EH (cell line): ENCODE measurements at places on chromosomes 16 and 17.
A peak's percentile ranks its signal among the peaks of the same experiment; 100 is the strongest.

- DNase-seq: no peak
Observed at GRCh38 chr17:61755668-61756067, 107.7 kb downstream of the BRIP1 start.

- DNase-seq: no peak
Observed at GRCh38 chr17:18241229-18241871, 15.9 kb downstream of the LLGL1 start.

- DNase-seq: no peak
Observed at GRCh38 chr17:7228920-7229319, 5.4 kb downstream of the DVL2 start.

GRCh38 chr17:62581764-62582163 lies 45.7 kb upstream of the MRC2 start:
- DNase-seq: peak; percentile 52

- DNase-seq: no peak
Observed at GRCh38 chr16:5758281-5758680, 660.7 kb upstream of the EEF2KMT start.

- DNase-seq: no peak
Observed at GRCh38 chr17:11369575-11369974, 128.6 kb downstream of the SHISA6 start.

GRCh38 chr16:50699326-50700159 lies 6.1 kb downstream of the NOD2 start:
- DNase-seq: no peak

GRCh38 chr17:38674014-38674748 lies 576 bp downstream of the EPOP start:
- no peak for DNase-seq

- no peak for DNase-seq
Observed at GRCh38 chr17:80045703-80046102, 9.3 kb downstream of the CCDC40 start.

DNA sequence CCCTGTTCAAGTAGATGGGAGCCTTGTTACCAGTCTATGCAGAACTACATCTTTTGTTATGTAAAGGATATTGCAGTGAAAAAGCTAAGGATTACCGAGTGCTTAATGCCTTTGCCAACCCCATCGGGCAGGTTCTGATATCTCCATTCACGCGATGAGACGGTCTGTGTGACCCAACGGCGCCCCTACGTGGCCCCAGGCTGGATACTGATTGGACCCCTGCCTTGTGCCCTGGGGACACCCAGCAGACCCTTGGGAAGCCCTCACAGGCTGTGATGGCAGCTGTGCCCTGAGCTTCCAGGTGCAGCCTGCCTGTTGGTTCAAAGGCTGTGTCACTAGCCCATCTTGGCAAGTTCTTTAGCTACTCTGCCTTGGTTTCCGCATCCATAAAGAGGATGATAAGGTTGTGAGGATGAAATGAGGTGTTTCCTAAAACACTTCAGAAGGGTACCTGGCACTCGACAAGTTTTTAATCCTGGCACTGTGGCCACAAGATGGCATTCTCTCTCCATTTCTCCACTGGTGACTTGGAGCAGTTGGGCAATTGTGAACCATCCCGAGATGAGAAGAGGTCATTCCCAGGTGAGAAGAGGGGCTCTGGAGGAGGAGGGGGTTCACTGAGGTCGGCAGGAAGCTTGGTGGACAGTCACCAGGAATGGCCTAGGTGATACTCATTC lies 33.6 kb downstream of the HAPSTR1 start:
- no peak for DNase-seq

DNA sequence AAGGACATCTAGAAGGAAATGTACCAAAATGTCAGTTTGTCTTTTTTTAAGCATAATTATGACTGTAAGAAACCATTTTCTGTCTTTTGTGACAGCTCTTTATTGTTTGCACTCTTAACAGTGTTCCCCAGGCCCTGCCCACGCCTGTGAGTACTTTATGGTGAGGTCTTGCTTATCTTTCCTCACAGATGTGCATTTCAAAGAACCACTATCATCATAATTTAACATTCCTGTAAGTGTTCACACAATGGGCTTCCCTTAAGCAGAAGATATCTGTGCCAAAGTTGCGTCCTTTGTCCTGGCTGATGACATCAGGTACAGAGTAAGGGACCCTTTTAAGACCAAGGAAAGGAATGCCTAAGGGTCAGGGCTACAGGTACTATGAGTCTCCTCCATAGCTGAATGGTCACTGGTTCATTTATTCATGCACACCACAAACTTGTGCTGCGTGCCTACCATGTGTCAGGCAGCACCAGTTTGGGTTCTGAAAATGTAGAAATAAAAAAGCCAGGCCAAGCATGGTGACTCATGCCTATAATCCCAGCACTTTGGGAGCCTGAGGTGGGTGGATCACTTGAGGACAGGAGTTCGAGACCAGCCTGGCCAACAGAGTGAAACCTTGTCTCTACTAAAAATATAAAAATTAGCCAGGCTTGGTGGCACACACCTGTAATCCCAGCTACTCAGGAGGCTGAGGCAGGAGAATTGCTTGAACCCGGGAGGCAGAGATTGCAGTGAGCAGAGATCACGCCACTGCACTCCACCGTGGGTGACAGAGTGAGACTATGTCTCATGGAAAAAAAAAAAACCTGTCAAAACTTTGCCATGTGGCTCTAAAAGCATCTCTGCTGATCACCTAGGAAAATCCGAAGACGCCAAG lies 55.4 kb upstream of the NLK start:
- no peak for DNase-seq

DNA sequence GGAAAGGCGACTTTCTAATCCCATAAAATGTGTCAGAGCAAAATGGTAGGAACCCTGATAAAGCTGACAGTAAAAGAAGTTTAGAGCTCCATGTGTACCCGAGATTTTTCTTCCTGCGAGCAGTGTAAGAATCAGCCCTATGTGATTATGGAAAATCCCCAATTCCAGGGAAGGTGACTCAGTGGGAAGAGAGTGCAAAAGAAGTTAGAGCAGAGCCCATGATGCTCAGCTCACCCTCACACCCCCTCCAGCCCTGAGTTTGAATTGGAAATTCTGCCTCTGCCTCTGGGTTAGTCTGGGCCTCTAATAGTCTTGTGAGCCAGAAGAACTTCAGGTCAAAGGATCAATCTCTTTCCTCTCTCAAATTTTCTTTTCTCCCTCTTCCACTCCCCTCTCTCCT lies 12.5 kb downstream of the C17orf78 start:
- peak; percentile 52 for DNase-seq

GRCh38 chr16:26806657-26807056 lies 260.1 kb upstream of the C16orf82 start:
- DNase-seq: no peak

GRCh38 chr16:85443116-85443515 lies 170.0 kb upstream of the GSE1 start:
- DNase-seq: no peak

DNA sequence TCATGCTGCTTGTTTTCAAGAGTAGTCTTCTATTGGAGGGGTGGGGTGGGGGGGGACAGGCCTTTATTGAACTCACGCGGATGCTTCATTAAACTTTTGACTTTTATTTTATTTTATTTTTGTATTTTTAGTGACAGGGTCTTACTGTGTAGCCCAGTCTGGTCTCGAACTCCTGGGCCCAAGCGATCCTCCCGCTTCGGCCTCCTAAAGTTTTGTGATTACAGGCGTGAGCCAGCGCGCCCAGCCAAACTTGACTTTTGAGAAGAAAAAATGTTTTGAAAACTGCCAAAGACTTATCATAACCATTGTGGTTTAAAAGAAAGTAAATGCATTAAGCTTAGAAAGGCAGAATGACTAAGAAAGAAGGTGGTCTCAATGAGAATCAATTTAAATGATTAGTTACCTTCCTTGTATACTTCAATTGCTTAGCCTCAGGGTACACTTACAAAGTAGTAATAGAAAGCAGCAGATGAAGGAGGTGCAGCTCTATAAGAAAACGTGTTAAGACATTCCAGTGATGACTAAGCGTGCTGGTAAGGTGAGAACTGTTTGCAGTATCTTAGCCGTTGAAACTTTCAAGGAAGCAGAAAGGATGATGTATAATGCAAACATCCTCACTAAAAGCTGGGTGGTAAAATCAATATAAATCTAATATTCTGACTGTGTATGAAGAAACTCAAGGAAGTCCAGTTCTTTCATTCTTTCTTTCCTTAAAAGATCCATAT lies 1.2 kb downstream of the AP2B1 start:
- peak; percentile 70 for DNase-seq

DNA sequence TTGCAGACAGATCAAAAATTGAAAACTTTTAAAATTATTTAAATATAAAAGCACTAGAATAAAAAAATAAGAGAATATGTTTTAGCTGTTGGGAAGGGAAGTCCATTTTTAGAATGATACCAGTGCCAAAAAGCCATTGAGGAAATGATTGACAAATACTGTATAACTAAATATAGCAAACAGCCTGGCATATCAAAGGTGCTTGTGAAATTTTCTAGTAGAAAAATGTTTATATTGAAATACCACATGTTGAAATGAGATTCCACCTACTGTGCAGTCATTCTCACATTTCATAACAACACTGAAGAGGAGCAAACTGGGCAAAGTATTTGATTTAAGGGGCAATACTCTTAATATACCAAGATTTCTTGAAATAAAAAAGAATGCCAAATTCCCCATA lies 183.5 kb downstream of the PHKB start:
- peak; percentile 23 for DNase-seq

DNA sequence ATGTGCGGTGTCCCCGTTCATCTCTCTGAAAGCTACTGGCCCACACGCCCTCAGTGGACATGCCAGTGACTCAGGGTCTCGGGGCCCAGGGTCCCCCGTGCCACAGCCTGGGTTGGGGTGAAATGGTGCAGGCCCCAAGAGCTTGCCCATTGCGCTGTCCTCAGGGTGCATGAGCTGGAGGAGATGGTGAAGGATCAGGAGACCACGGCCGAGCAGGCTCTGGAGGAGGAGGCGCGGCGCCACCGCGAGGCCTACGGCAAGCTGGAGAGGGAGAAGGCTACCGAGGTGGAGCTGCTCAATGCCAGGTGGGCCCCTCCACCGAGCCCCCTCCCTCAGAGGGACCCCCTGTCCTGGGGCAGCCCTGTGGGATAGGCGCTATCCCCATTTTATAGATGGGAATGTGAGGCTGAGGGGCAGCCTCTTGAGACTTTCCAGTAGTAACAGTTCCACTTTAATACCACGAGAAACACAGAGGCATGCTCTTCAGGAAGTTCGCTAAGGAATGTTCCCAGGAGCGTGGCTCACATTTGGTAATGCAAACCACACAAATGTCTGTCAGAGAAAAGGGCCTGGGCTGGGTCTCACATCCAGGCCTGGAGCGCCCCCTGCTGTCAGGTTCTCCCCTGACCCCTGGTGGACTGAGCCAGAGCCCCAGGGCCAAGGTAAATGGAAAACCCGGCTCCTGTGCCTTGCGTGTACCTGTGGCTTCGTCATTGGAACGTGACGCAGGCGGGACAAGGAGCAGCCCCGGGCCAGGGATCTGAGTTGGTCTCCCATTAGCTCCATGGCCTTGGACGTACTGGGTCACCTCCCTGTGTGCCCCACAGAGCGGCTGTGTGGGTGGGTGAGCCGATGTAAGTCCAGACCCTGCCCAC lies 133.7 kb downstream of the RAB11FIP4 start:
- DNase-seq: peak; percentile 94

- no peak for DNase-seq
Observed at GRCh38 chr16:85724126-85724879, 26.6 kb downstream of the C16orf74 start.

- no peak for DNase-seq
Observed at GRCh38 chr17:69275751-69276150, 47.1 kb upstream of the ABCA10 start.

- DNase-seq: no peak
Observed at GRCh38 chr17:34172390-34172918, 82.6 kb upstream of the CCL2 start.

DNA sequence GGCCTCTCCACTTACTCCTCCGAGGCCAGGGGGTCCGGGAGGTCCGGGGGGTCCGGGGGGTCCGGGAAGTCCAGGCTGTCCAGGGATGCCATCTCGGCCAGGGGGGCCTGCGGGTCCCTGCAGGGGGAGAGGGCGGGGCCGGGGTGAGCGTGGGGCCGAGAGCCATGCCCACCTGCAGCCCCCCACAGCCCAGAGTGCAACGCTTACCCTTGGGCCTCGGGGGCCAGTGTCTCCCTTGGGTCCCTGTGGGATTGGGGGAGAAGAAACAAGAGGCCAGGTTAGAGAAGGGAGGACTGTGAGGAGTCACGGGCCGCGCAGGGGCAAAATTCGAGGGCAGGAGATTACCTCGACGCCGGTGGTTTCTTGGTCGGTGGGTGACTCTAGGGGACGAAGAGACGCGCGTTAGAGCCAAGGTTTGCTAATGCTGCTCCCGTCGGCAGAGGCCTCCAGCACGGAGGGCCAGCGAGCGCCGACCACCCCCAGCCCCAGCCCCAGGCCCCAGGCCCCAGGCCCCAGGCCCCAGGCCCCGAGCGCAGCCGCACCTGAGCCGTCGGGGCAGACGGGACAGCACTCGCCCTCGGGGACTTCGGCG lies 2.1 kb downstream of the COL1A1 start:
- peak; percentile 58 for DNase-seq

DNA sequence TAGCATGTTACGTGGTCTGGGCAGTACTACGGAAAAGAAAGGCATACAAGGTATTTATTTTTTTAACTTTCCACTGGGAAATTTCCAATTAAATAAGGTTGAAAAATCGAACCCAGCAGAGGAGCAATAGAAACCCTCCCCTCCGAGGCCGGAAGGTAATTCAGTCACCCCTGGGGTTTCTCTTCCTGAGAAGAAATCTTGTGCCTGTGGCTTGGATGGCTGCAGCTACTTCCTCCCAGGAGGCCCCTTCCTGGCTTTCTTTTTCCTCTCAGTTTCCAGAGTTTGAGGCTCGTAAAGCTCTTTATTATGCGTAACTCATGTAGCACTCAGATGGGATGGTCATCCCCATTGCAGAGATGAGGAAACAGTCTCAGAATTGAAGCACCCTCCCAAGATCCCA lies 140.3 kb downstream of the ASIC2 start:
- DNase-seq: no peak

DNA sequence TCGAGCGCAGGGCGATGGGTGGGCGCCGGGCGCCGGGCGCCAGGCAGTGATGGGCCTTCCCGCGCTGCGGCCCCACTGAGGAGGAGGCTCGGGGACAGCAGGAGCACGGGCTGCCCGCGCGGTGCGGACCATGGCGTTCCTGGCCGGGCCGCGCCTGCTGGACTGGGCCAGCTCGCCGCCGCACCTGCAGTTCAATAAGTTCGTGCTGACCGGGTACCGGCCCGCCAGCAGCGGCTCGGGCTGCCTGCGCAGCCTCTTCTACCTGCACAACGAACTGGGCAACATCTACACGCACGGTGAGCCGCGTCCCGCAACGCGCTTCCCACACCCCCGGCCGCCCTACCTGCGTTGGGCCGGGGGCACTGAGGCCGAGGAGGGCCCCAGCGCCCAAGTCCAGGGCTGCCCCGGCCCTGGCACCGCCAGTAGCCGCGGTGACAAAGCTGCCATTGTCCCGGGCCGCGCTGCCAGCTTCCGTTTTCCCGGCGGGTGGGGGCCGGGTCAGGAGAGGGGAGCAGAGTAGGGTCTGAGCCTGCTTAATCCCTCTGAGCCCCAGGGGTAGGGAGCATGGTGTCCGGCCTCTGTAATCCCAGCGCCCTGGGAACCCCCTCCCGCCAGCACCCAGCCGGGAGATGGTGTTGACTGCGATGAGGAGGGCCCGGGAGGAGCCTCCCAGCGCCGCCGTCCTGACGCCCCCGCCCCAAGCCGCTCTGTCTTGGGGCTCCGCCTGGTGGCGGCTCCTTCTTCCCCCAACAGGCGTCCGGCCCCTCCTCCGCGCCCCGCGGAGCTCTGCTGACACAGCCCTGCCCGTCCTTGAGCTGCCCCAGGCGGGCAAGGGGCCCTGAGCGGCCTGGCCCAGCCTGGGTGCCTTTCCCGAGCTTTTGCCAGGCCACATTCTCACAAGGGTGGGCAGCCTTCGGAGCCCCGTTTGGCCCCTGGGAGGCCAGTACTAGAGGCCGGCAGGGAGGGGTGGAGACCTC lies 685 bp downstream of the PAQR4 start:
- peak; percentile 62 for DNase-seq
